ENCODE measurements at places on chromosomes 6 and 20.
A peak's percentile ranks its signal among the peaks of the same experiment; 100 is the strongest.

- H3K4me3 ChIP-seq: no peak overlapping the region
- no peaks in the 10 kb centered on the region for H3K36me3 ChIP-seq
- H3K27ac ChIP-seq: no peak overlapping the region
- no peaks in the 10 kb centered on the region for H3K27me3 ChIP-seq
- no peaks in the 10 kb centered on the region for H3K4me1 ChIP-seq
- no peak for DNase-seq
These were observed 133.7 kb upstream of the TBX18 start for GRCh38 chr6:84897988-84898594.

DNA sequence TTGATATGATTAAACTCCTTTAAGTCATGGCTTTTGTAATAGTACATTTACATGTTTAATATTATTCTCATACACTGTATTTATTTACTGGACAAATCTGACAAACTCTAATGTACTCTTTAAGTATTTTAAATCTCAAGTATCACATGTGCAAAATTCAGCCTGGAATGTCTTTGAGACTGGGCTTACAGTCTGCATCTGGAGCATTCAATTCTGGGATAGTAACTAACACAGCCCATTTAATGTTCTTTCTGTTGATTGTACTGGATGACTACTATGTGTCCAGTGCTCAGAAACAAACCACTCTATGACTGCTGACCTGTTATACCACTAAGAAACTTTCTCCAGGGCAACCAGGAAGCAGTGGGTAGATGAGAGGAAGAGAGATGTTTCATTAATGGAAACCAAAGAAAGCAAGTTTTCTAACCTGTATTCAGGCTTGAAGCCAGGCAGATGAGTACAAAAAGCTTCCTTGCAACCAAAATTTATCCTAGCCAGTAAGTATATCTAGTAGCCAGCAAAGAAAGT is 26.8 kb downstream of the FBXL4 start:
- no peak for DNase-seq
- H3K27ac ChIP-seq: no peak overlapping the region
- no peak overlapping the region for H3K4me3 ChIP-seq
- peaks cover 9% of the 10 kb centered on the region for H3K4me1 ChIP-seq
- H3K36me3 ChIP-seq: peaks cover 5% of the 10 kb centered on the region
- H3K27me3 ChIP-seq: no peaks in the 10 kb centered on the region

GRCh38 chr6:106910999-106911949 is 63.3 kb downstream of the CD24 start:
- no peaks in the 10 kb centered on the region for H3K27me3 ChIP-seq
- H3K4me3 ChIP-seq: no peak overlapping the region
- H3K36me3 ChIP-seq: no peaks in the 10 kb centered on the region
- H3K4me1 ChIP-seq: no peaks in the 10 kb centered on the region
- no peak for DNase-seq

DNA sequence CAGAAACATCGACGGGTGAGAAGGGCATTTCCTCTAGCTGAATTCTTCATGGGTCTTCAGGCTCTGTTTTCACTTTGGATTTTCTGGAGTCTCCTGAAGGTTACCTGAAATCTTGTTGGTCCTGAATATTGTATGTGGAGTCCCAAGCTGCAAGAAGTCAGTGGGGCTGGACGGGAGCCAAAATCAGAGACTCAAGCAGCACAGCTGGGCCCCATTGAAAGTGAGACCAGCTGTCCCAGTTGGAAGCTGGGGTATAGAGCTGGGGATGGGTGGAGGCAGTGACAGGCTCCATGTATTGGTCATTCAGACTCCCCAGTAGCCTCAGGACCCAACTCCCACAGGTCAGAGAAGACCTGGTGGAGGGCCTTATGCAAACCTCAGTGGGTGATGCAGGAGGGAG is 111.3 kb upstream of the MLN start:
- no peaks in the 10 kb centered on the region for H3K36me3 ChIP-seq
- no peak overlapping the region for H3K27ac ChIP-seq
- H3K27me3 ChIP-seq: no peaks in the 10 kb centered on the region
- no peaks in the 10 kb centered on the region for H3K4me1 ChIP-seq
- H3K4me3 ChIP-seq: no peak overlapping the region

- no peak overlapping the region for H3K4me3 ChIP-seq
- H3K36me3 ChIP-seq: no peaks in the 10 kb centered on the region
- no peaks in the 10 kb centered on the region for H3K27me3 ChIP-seq
- no peak overlapping the region for H3K27ac ChIP-seq
- DNase-seq: peak; percentile 5
- peaks cover 8% of the 10 kb centered on the region for H3K4me1 ChIP-seq
These were observed 202.6 kb upstream of the STXBP5 start for GRCh38 chr6:147001621-147002020.
